ENCODE measurements at places on chromosomes 12 and 14.

DNA sequence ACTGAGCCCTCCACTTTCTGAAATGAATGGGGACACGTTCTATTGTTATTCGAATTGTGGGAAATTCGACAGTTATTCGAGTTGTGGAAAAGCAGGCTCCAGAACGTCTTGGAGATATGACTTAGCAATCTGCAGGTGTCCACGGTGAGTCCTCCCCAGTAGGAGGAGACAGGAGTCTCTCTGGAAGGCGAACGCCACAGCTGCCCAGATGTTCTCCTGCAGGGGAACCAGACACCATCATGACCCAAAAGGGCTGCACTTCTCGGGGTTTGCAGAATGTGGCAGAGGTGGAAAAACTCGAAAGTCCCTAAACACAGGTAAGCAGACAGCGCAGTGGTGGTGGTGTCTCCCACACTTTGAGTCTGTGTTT, 363.6 kb upstream of the SFSWAP start:
- DNase-seq: no peak

- peak; percentile 42 for DNase-seq
These were observed 227.7 kb upstream of the NPAS3 start for GRCh38 chr14:32710731-32711680.

GRCh38 chr12:104351057-104351983, 47.8 kb downstream of the EID3 start:
- DNase-seq: no peak

DNA sequence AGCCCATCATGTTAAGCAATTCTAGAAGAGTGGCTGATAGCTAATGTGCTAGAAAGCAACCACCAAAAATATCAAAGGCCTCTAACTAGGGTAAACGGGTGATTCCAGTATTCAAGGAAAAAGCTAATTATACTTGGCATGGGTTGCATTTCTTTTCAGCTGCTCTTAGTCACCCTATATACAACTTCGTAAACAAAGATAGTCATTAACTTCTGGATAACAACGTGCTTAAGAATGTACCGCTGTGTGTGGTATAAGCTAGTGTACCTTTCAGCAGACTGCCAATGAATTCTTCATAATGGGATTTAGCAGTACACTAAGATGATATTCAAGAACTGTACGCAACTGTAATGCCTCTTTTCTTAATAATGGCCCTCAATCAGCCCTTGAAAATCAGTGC, 42.2 kb upstream of the SLC6A13 start:
- DNase-seq: no peak

DNA sequence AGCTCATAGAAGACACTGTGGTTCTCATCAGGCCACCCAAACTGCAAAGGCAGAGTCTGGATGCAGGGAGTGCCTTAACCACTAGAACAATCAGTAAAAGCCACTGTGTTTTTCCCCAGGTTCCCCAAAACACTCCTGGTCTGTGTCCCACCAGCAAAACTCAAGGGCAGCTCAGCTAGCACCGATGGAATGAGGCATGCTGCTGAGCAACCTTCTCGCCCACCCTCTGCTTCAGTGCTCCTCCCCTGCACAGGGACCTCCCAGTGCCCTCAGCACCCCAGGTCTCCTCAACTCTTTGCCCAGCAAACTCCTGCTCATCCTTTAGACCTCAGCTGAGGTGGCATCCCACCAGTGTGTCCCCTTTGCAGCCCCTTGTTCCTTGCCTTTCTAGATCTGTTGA, 4.0 kb downstream of the KRT77 start:
- DNase-seq: no peak

DNA sequence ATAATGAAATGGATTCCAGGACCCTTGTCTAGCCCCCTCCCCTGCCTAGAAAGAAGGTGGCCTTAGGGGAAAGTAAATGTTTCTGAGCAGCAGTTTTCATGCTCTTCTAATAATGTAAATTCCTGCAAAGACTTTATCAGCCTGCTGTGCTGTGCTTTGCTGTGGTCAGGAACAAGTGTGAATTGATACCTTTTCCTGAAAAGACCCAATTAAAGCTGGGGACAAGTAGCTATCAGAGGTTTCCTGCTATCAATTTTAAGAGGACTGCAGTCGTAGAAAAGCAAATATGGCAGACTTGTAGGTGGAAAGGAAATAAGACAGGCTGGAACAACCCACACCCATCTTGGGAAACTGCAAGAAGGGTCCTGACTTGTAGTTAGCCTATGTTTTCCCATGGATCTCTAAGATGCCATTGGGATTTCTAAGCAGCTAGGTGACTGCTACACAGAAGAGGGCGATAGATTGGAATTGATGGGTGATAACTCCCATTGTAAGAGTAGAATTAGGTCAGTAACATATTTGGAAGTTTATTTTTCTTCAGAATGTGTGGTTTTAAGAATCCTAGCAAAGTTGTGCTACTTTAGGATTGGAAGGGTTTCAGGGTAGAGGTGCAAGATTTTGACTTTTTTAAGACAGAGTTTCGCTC, 3.1 kb downstream of the DYNLL1 start:
- DNase-seq: no peak

GRCh38 chr14:54807881-54808280, 94.7 kb downstream of the GCH1 start:
- DNase-seq: no peak

- DNase-seq: no peak
These were observed 210.6 kb downstream of the SLC6A15 start for GRCh38 chr12:84702001-84702400.

DNA sequence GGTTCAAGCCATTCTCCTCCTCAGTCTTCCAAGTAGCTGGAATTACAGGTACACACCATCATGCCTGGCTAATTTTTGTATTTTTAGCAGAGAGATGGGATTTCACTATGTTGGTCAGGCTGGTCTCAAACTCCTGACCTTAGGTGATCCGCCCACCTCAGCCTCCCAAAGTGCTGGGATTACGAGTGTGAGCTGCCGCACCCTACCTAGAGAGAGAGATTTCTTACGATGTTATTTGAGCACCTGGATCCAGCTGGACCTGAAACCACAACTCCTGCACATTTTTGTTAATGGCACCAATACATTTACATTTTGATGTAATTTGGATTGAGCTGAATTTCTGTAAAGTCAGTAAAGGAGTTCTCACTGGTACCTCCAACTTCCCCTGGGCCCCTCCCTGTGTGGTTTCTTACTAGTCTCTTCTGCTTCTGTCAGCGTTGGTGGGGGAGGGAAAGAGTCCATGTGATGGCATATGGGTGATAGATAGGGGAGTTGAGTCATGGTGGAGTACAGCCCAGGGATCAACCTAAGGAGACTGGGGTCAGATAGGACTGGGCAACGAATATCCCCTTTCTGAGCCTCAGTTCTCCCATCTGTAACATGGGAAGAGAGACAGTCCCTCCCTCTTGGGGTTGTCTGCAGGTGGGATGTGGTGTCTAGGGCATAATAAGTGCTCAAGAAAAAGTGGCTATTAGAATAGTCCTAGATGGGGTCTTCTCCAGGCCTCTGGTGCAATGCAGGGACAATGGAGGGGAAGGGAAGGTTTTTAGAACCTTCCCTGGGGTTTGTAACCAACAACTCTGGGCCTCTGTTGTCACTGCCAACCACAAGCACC, 83.3 kb upstream of the MED13L start:
- DNase-seq: no peak

DNA sequence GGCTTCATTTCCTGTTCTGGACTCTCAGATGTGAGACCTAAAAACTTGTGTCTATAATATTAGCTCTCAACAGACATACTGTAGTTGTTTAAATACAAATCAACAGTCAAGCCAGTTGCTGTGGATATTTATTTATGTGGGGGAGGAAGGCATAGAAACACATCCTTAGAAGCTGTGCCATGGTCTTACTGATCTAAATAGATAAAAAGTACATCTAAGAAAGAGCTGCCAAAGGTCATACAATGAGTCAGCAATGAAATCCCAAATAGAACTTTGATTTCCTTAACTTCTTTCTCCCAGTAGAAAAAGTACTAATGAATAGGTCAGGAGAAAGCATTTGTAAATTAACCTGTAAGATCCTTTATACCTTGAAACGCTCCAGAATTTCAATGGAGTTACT, 185.1 kb downstream of the AKAP6 start:
- no peak for DNase-seq

- no peak for DNase-seq
These were observed 26.6 kb downstream of the TSPAN9 start for GRCh38 chr12:3103806-3104205.

GRCh38 chr12:32455607-32456071, 56.3 kb downstream of the FGD4 start:
- DNase-seq: peak; percentile 49

DNA sequence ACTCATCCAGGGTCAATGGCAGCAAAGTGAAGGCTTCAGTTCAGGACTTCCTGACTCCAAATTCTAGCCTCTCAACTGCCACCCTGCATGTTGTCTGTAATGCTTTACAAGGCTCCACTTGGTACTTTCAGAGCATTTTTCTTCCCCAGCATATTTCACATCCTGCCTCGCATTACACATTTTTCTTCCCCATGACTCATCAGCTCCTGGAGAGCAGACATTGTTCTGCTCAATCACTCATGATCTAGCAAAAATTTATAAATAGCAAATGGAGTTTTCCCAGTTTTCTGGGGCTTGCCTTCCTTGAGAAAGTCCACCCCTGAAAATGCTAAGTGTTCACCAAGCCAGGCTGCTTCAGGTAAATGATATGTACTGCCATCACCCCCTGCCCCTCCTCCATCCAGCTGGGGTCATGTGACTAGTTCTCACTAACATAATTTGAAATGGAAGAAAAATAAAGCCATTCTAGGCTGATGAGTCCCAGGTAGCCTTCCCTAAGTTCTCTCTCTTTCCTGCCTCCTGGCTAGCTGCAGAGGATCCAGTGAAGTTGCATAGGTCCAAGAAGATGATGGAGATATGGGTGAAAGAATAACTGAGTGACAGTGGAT, 69.4 kb downstream of the ARMH4 start:
- DNase-seq: no peak

DNA sequence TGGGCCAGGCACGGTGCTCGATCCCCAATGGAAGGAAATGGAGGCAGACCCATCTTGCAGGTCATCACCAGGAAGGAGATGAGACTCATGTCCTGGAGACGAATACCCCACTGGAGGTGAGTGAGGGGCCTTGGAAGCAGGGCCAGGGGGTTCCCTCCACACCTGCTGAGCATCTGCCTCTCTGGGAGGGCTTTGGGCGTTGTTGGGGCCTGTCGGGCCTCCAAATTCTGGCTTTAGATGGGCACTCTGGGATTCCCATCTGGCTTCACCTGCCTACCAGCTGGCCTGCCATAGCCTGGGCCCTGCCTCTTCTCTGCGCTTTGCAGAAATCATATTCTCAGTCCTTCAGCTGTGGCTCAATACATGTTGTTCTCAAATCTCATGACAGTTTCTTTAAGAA, 13.9 kb downstream of the RTL1 start:
- DNase-seq: no peak

DNA sequence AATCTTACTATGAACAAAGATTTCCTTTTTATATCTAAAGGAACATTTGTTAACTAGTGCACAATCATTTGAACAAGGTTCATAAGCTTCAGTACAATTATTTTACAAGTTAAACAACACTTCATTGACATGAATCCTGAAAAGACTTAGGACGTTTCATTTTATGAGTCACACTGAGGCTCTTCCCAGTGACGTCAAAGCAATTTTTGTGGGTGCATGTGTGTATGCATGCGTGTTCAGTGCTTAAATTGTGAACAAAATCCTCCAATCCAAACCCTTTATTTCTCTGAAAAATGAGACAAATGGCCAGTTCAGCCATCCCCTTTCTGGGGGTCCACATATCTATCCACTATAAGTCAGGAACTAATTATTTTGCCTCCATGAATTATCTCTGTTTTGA, 2.9 kb downstream of the LMNTD1 start:
- DNase-seq: no peak

DNA sequence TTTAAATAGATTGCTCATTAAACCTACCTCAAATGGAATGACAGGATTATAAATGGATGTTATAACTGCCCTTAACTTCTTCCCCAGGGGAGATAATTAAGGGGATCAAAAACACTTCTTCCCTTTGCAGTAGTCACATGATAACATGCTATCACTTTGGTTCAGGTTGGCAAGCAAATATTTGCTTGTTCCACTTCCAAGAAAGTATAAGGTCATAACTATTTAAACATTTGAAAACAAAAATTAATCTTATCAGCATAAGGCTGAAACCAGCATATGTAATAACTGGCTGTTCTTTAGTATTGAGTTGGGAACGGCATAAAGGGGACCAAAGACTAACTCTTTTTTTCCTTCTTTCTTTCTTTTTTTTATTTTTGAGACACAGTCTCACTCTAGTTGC, 2.4 kb upstream of the LYZ start:
- DNase-seq: no peak

DNA sequence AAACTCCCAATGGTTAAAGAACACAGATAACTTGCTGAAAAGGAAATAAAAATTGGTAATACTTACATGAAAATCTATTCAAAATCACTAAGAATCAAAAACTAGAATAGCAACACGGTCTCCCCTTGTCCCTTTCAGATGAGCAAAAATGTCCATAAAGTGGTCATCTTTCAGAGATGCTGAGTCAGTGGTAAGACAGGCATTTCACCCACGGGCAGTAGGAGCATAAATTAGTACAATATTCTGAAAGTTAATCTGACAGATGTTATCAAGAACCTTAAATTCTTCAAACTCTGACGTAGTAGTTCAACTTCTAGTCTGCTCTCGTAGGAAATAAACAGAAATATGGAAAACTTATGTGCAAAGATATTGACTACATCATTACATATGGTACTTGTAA, 33.1 kb upstream of the GNPNAT1 start:
- DNase-seq: no peak

- DNase-seq: no peak
These were observed 121.6 kb downstream of the SRGAP1 start for GRCh38 chr12:63965936-63966605.

DNA sequence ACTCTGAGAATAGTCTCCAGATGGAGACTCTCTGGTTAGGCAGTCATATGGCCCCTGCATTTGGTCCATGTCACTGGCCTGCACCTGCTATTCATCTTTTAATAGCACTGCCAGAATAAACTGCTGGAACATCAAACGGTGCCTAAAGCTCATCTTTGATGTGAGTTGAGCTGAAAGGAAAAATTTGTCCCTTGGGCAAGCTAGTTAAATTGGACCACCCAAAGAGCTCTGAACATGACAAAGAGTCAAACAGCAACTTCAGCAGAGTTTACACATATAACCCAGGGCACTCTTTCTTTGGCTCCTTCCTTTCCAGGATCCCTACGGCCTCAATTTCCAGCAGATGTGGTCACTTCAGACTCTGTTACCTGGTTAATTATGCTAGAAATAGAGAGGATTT, 269.9 kb downstream of the RPL10L start:
- DNase-seq: no peak

- DNase-seq: no peak
These were observed 40.1 kb downstream of the RFLNA start for GRCh38 chr12:124334976-124335375.

GRCh38 chr14:55117803-55118441, 11.1 kb upstream of the LGALS3 start:
- no peak for DNase-seq

GRCh38 chr14:71168564-71169427, 261.5 kb downstream of the PCNX1 start:
- no peak for DNase-seq

DNA sequence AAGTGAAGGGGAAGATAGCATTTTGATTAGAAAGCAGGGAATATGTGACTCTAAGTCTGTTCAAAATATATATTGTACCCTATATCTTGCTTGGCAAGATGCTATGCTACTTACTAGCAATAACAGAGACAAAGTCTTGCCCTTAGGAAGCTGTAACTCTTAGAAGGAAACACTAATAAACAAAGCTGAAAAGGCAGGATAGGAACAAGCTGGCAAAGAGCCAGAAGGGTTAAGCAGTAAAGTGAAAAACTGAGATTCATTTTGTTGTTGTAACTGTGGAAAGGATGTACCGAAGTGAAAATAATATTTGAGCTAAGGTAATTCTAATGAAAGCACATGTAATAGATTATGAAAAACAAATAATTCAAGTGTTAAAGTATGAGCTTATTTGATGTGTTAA, 527.1 kb upstream of the FLRT2 start:
- no peak for DNase-seq
